ENCODE measurements at places on chromosomes 11 and 22.
A peak's percentile ranks its signal among the peaks of the same experiment; 100 is the strongest.

DNA sequence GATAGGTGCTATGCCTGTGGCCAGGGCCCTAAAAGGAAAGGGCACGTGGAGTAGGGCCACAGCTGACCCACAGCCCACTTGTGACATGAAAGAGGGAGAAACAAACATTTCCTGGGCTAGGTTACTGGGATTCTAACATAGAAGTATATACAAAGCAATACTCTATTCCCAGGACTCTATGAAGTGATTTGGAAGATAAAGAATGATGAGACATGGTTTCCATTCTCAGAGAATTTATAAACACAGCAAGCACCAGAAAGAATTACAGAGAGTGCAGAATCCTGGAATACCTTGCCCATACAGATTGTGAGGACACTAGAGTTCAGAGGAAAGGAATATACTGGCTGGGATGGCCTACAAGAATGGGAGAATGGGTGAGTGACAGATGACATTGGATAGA, 86.4 kb downstream of the KIRREL3 start:
- DNase-seq = no peak

GRCh38 chr11:130873761-130874160, 42.5 kb downstream of the SNX19 start:
- DNase-seq = no peak

- DNase-seq = no peak
These were observed 13.7 kb upstream of the TOP3B start for GRCh38 chr22:21996175-21996720.

DNA sequence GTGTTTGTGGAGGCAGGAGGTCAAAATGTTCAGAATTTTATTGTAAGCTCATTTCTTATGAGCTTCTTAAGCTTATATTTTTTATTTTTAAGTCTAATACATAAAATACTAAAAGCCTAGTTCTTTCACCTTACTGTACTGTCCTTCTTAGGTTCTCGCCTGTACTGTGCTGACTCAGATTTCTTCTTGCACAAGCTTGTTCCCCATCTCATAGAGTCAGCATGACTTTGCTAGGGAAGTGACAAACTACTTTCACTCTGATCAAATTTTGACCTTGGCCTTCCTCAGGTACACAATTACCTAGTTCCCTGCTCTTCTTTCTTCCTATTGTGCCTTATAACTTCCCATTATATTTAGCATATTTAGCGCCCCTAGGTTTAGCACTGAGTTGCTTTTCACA, 81.5 kb downstream of the STK33 start:
- no peak for DNase-seq

GRCh38 chr11:119307219-119307618, 9.7 kb downstream of the MCAM start:
- no peak for DNase-seq

- DNase-seq = no peak
These were observed 5.3 kb downstream of the TIRAP start for GRCh38 chr11:126288237-126288636.

GRCh38 chr11:116078101-116078591, 573.9 kb upstream of the CADM1 start:
- no peak for DNase-seq

DNA sequence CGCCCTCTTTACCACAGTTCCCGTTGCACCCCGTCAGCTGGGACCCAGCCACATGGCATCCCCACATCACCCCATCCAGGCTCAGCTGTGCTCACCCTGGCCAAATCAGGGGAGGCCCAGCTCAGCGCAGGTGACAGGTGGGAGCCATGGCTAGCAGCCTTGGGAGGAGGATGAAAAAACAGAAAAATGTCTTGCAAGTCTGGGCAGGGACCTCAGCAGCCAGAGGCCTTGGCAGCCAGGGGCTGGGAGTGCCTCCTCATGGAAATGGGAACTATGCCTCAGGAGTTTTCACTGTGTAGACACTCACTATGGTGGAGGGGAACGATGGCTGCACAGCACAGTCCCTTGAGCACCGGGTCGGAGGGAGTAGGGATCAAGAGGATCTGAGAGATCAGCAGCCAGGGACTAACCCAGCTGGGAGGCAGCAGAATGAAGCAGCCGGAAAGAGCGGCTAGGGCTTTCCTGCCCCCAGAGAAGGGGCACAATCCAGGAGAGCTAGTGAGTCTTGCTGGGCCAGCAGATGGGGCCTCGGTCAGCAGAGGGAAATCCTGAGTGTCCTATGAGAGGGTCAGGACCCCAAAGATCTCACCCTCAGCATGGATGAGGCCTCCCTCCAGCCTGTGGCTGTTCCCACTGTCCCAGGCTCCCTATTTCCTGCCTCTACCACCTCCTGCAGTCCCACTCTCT, 6.2 kb upstream of the FTH1 start:
- DNase-seq = no peak

DNA sequence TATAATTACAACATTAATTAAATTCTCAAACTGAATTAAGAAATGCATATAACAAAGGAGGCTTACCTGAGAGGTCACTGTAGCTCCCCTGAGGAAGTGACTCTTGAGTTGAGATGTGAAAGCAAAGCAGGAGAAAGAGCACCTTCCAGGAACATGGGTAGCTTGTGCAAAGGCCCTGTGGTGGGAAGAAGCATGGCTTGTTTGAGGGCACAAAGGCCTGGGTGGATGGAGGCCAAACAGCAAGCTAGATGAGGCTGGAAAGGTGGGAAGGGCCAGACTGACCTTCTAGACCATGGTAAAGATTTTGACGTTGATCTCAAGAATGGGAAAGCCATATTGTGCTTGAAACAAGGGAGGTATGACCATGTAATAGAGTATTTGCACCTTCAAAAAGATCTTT, 155.1 kb downstream of the PKNOX2 start:
- no peak for DNase-seq

DNA sequence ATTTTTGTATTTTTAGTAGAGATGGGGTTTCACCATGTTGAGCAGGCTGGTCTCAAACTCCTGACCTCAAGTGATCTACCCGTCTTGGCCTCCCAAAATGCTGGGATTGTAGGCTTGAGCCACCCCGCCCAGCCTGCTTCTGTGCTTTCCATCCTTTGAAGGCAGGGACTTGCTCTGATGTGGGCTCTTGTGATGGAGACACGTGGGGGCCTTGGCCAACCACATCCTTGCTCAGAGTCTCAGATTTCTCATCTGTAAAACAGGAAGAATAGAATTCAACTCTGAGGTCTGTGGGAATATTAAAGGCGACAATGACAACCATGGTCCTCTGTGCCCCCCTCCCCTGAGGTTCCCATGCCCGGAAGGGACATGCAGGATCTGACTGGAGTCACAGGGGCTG, 3.8 kb upstream of the GGA1 start:
- peak; percentile 62 for DNase-seq

- DNase-seq = no peak
These were observed at the start of gene PLCB3 for GRCh38 chr11:64251016-64251752. Gene PLCB3, plus strand, starts transcription at chr11:64251530. Its CDS starts 120 bp downstream, at chr11:64251650.

GRCh38 chr11:77136074-77136473, 8.0 kb downstream of the MYO7A start:
- DNase-seq = no peak

Measured in CD4-positive, alpha-beta T cell treated with Interleukin-4 for 4 hours (primary cell).